ENCODE measurements at places on chromosomes 7 and 10.

GRCh38 chr10:114304571-114305421 is 65.7 kb downstream of the VWA2 start:
- peak; percentile 73 for DNase-seq

DNA sequence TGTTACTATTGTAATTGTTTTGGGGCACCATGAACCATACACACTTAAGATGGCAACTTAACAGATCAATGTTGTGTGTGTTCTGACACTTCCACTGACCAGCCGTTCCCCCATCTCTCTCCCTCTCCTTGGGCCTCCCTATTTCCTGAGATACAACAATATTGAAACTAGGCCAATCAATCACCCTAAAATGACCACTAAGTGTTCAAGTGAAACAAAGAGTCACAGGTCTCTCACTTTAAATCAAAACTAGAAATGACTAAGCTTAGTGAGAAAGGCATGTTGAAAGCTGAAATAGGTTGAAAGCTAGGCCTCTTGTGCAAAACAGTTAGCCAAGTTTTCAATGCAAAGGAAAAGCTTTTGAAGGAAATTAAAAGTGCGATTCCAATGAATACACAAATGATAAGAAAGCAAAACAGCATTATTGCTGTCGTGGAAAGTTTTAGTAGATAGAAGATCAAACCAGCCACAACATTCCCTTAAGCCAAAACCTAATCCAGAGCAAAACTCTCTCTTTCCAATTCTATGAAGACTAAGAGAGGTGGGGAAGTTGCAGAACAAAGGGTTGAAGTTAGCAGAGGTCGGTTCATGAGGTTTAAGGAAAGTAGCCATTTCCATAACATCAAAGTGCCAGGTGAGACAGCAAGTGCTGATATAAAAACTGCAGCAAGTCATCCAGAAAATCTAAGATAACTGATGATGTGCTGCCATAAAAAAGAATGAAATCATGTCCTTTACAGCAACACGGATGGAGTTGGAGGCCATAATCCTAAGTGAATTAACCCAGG is 90.6 kb downstream of the MTPN start:
- no peak for DNase-seq

- no peak for DNase-seq
These were observed 25.6 kb downstream of the CDK14 start for GRCh38 chr7:90621747-90622140.

- no peak for DNase-seq
These were observed 35.7 kb upstream of the FGL2 start for GRCh38 chr7:77235276-77235675.

GRCh38 chr10:4266416-4267085 is 481.5 kb upstream of the KLF6 start:
- DNase-seq, result no peak

DNA sequence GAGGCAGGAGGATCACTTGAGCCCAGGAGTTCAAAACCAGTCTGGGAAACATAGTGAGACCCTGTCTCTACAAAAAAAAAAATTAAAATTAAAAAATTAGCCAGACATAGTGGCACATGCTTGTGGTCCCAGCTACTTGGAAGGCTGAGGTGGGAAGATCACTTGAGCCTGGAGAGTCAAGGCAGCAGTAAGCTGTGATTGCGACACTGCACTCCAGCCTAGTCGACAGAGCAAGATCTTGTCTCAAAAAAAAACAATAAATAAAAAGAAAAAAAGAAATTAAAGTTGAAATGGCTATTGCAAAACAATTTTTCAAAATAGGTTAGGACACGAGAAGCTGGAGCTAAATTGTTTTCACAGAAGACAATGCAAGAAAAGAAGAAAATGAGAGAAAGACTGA is 379.0 kb upstream of the RNF32 start:
- no peak for DNase-seq

- no peak for DNase-seq
These were observed 13.8 kb downstream of the DPYSL4 start for GRCh38 chr10:132200344-132201110.

GRCh38 chr7:29482056-29482455 is 81.6 kb upstream of the PRR15 start:
- no peak for DNase-seq

GRCh38 chr7:23075571-23075970 is 30.0 kb upstream of the KLHL7 start:
- no peak for DNase-seq

DNA sequence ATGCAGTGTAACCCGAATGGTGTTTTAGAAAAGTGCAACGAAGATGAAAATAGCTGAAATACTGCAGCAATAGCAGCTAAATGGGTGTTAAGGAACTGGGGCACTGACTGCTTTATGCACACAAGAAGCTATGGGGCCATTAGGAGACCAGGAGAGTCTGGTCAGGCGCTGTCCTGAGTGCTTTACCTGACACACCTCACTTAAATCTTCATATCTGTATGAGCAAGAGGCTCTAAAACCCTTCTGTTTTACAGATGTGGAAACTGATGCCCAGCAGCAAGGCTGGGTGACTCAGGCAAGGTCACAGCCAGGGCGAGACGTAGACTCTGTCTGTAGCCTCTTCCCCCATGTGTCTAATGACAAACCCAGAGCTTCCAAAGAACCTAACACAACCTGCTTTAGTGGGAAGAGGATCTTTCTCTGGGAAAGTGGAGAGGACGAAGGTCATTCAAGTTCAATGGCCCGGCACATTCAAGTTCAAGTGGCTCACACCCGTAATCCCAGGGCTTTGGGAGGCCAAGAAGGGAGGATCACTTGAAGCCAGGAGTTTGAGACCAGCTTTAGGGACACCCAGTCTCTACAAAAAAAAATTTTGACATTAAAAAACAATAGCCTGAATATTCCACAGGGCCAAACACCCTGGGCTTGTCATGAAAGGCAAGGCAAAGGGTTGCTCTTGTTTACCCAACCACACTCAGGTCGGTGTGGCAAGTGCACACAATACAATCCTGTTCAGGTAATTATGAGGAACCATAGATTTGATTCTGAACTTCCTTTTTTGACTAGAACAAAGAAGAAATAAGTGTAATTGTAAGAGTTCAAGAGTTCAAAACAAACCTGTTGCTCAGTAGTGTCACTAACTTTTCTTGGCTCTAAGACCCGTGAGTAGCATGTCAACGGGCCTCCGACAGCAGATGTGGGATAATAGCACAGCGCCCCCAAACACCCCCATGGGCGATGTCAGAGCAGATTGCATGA is 53.7 kb upstream of the KLF6 start:
- DNase-seq, result no peak

DNA sequence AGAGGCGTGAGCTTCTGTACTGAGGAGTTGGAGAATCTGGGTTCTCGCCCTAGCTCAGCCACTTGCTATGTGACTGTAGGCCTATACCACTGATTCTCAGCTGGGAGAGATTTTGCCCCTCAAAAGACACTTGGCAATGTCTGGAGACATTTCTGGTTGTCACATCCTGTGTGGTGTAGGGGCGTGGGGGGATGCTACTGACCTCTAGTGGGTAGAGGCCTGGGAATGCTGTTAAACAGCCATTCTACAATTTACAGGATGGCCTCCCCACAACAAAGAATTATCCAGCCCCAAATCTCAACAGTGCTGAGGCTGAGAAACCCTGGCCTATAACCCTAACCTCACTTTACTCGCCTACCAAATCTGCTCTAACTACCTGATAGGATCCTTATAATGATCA is 58.8 kb upstream of the GAD2 start:
- DNase-seq, result no peak

- no peak for DNase-seq
These were observed 132.6 kb downstream of the VPS50 start for GRCh38 chr7:93364806-93365205.

GRCh38 chr7:15495170-15495569 is 66.6 kb downstream of the AGMO start:
- DNase-seq, result no peak
